ENCODE measurements at places on chromosomes 16 and 17.

DNA sequence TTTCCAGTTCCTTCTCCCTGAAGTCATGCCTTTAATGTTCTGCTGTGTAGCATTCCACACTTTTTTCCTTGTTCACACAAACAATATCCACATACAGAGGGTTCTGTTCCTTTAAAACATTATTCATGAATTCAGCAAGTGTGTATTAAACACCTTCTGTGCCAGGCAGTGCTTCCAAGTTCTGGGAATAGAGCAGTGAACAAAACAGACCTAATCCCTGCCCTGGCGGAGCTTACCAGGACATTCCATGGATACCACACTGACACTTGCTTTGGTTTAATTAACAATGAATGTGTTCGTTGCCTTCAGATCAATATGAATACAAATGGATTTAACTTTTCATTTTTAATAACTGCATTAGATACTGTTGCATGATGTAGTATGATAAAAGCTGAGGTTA, 57.9 kb upstream of the CLEC19A start:
- peak; percentile 87 for DNase-seq

DNA sequence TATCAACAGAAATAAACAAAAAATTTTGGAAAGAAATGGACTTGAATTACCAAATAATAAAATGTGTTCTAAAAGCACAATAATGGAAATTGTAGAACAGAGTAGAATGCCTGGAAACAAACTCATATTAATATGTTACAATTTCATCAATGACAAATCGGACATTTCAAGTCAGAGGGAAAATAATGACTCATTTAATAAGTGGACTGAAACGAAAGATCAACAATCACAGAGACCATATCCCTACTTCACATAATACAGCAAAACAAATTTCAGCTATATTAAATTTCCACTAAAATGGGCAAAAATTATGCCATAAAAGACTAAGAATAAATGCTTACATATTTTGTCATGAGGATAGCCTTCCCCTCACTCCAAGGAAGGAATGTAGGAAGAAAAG, 25.7 kb downstream of the CDYL2 start:
- no peak for DNase-seq

- no peak for DNase-seq
These were observed 11.2 kb downstream of the FBXO39 start for GRCh38 chr17:6787081-6787693.

DNA sequence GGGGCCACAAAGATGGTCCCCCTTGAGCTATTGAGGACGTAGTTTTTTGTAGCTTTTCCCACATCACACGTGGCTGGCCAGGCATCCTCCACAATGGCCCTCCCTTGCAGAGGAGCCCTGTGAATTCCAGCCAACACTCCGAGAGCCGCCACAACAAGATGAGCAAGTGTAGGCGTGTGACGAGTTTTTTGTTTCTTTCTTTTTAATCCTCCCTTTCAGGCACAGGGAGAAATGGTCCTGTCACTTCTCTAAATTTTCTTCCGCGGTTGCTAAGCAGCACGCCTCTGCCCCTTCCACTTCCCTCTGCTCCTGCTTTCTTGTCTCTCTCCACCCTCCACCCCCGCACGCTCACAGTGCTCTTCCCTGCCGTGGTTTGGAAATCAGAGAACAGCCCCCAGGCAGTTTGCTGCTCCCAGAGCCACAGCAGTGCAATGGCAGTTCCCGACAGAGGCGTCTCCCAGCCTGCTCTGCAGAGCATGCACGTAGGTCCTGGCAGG, 68.0 kb upstream of the MRTFB start:
- peak; percentile 68 for DNase-seq

DNA sequence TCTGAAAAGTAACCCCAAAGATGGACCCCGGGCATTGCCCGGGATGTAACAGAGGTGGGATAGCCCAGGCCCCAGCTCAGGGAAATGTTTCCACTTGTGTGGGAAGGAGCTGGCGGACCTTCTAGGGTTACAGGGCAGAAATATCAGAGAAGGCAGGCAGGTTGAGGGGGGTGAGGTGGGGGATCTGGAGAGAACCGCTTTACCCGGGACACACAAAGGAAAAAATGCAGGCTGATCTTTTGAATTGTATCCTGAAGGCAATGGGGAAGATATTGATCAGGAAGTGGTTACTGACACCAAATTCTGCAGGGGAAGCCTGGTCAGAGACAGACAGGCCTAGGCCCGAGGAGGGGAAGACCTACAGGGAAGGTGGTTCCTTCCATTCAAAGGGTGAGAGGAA, 3.5 kb downstream of the SLC47A1 start:
- no peak for DNase-seq

- no peak for DNase-seq
These were observed 14.6 kb upstream of the NDRG4 start for GRCh38 chr16:58485184-58485887.

DNA sequence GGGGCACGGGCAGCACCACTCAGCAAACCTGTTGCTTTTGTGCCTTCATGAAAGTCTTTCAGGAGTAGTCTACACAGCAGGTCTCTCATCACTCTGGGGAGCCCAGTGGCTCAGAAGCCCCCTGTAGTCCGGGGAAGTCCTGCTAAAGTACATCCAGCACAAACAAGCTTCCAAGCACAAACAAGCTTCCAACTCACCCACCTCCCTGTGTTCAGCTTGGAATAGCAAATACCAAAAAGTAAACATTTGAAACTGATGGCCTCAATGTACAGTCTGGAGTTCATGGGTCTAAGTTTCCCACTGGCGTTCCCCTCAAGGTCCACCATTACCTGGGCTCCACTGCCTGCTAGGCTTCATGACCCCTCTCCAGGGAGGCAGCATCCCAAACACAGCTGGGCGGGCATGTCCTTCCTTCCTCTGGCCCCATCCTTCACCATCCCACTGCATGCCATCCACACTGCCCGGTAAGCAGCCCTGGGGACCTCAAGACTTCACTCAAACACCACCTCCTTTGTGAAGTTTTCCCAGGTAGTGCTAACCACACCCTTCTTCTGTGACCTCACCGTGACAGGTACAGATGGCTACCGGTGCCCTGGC, 62.8 kb upstream of the SIAH1 start:
- DNase-seq = no peak

- DNase-seq = no peak
These were observed 9.6 kb downstream of the HIC1 start for GRCh38 chr17:2064520-2064971.

Measured in astrocyte of the hippocampus (primary cell).